ENCODE measurements at places on chromosomes 11 and 22.

DNA sequence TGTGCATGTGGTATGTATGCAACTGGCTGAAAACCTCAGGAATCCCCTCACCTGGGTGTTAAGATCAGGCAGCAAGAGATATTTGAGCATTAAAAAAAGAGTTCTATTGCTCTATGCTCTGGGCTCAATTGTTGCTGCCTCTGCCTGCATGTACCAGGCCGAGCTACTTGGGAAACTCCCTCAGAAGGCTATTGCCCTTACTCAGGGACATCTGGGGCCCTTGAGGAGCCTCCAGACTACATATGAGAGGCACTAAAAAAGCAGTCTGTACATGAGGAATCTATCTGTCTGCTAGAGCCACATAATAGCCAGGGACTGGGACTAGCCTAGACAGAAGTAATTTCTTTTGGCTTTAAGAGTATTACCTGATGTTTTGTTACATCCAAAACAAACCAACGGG is 120.1 kb downstream of the SWAP70 start:
- no peak for DNase-seq

DNA sequence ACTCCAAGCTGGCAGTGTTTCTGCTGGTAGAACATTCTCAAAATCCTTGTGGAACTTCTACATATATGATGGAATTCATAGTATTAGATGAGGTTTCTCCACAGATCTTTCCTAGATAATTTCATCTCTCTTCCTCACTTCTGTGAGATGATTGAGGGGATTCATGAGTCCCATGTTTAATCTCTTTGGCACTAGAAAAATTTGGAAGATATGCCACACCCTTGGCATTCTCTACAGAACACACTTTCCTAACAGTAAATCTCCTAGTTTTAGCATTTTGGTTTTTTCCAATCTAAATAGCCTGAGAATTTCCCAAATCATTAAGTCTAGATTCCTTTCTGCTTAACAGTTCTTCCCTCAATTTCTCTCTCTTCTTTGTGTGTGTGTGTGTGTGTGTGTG is 35.3 kb downstream of the MED15 start:
- no peak for DNase-seq

DNA sequence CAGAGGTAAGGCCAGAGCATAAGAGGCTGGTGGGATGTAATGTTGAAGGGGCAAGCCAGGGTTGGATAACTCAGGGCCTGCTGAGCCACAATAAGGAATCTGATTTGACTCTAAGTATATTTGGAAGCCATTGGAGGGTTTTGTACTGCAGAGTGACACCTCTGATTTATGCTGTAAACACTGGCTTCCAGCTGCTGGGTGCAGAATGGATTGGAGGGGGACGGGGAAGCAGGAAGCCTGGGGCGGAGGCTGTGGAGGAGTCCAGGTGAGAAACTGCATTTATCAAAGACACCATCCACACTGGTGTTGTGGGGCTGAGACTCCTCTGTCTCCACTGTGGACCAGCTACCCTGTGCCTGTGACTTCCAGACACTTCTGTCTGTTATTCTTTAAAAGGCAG is 26.8 kb downstream of the MIAT start:
- DNase-seq: no peak

DNA sequence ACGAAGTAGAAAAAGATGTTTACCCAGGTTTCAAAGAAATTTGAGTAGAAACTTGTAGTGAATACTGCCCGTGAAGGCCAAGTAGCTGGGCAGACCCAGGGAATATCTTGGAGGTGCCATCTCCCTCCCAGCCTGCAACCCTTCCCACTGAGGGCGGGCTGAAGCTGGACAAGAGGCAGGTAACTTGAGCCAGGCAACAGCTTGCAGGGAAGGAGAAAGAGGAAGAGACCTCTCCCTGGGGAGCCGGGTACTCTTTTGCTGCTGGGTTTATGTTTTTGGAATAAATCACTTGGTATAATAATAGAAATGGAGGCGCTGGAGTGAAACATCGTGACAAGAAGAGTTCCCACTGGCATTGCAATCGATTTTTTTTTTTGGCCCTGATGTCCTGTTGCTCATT is 49.4 kb upstream of the JAM3 start:
- DNase-seq: no peak

- DNase-seq: no peak
These were observed 5.9 kb upstream of the TOMM22 start for GRCh38 chr22:38675833-38676232.

DNA sequence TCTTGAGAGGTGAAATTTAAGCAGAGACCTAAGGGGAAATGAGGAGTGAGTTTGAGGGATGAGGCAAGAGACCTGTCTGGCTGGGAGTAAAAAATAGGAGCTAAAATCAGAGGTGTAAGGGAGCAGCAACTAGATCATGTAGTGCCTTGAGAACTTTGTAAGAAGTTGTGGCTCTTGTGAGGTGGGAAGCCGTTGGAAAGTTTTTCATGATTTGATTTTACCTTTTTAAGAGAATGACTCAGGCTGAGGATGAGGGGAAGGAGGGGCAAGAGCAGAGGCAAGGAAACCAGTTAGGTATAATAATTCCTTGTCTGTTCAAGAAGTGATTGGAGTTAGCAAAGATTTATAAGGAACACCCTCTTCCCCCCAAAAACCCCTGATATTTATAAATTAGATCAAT is 25.8 kb downstream of the QSER1 start:
- no peak for DNase-seq

DNA sequence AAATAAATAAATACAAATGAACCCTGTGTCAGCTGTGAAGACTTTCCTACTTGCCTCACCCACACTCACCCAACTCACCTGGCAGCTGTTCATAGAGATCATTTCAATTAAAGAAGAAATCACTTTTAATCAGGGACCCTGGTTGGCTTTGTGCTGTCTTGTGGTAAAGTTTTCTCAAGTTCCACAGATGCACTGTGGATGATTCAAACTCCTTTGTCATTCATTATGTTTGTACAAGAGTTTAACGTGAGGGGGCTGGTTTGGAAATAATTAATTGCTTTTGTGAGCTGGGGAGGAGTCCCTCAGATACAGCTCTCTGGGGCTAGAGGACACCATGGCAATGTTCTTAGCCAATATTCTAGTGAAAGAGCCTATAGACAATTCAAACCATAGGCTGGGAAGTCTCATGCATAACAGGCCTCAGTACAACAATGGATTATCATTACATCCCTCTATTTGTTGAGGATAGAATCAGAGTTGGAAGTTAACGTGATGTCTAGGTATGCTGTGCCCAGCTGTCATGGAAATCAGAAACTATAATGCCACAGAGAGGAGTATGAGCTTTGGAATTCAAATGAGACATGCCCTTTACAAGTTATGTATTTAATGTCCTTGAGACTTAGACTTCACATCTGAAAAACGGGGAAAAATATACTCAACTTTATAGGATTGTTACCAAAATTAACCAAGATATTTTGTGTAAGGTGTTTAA is 698.5 kb downstream of the KCNA4 start:
- DNase-seq: no peak

DNA sequence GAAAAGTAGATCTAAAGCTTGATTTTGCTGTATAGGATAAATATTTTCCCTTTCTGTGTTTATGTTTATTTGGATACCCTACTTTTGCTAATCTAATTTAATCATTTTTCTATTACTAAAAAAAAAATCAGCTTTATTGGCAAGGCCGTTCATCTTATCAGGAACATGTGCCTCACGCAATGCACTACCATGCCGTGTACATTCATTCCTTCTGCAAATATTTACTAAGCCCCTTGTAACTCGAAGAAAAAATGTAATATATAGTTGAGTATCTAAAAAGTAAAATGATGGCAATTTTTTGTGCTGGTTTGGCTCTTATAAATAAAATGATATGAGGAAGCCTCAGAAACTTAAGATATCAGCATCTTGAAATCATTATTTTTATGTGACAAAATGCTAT is 8.9 kb downstream of the UVRAG start:
- DNase-seq: no peak

GRCh38 chr11:43830928-43831440 is 49.6 kb upstream of the ALKBH3 start:
- DNase-seq: peak; percentile 56

GRCh38 chr11:889687-890475 is 20.7 kb downstream of the CHID1 start:
- no peak for DNase-seq

- no peak for DNase-seq
These were observed 2.6 kb downstream of the RCE1 start for GRCh38 chr11:66845876-66846212.

- DNase-seq: no peak
These were observed 19.2 kb downstream of the MICALL1 start for GRCh38 chr22:37925330-37925729.

Measured in inflammatory macrophage (primary cell).